ENCODE measurements at places on chromosomes 6 and 20.

- DNase-seq = no peak
These were observed 36.8 kb upstream of the MRPS18A start for GRCh38 chr6:43724354-43724753.

DNA sequence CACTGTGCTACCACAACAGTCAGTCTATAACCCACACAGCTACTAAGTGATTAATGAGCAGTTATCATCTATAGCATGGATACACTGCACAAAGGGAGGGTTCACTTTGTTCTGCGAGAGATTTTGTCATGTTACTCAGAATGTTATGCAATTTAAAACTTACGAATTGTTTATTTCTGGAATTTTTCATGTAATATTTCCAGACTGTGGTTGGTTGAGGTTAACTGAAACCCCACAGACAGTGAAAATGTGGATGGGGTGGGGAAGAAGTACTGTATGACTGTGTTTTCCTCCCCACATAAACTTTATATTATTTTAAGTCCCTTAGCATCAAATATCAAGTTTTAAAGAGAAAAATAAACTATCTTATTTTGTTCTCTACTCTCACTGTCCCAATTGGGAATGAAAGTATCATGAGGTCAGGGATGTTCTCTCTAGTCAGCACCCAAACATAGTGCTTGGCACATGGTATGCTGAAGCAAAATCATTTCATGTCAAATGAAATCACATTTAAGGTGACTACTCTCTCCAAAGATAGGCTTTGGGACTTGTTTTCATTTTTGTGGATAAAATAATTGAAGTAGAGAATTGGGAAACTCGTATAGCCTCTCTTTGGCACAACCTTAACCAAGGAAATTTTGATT, 25.4 kb downstream of the DOP1A start:
- DNase-seq = no peak

- no peak for DNase-seq
These were observed 66.9 kb upstream of the RIN2 start for GRCh38 chr20:19691125-19691524.

DNA sequence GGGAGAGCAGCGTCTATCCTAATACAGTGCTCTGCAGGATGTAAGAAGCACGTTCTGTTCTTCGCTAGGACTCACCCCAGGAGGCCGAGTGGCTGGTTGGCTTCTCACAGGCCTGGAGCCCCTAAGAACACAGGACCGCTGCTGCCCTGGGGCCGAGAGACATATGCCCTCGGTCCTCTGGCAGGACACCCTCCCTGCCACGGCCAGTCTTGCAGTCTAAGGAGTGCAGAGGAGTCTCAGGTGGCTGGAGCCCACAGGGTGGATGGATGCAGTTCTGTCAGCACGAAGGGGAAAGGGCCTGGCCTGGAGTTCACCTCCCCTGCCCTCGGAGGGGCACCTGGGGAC, 96.5 kb downstream of the SMOC2 start:
- no peak for DNase-seq

- DNase-seq = no peak
These were observed 90.7 kb upstream of the CCDC28A start for GRCh38 chr6:138682704-138683527.

DNA sequence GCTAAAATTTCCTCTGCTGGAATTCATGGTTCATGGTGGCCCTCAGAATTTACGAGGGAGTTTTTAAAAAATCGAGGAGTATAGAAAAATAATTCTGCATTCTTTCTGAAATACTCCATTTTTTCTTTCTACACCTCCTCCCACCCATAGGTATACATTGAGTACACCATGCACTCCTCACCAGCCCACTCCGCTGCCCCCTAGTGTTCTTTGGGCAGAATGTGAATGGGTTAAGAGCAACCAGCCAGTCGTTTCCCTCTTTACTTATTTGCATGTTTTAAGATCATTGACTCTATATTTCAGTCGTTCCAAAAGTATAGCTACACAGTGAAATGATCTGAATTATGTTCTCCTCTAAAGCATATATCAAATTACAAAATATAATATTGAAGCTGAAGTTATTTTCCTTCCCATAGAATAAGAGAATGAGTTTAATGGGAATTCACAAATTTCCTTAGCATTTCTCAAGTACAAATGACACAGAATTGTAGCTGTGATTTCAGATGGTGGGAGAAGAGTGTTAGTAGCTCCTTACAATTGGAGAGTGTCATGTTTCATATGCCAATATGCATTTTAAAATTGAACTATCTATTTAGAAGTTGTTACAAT, 977.7 kb upstream of the SLC35B3 start:
- no peak for DNase-seq

GRCh38 chr6:74606582-74607071, 599.2 kb downstream of the COL12A1 start:
- peak; percentile 40 for DNase-seq

DNA sequence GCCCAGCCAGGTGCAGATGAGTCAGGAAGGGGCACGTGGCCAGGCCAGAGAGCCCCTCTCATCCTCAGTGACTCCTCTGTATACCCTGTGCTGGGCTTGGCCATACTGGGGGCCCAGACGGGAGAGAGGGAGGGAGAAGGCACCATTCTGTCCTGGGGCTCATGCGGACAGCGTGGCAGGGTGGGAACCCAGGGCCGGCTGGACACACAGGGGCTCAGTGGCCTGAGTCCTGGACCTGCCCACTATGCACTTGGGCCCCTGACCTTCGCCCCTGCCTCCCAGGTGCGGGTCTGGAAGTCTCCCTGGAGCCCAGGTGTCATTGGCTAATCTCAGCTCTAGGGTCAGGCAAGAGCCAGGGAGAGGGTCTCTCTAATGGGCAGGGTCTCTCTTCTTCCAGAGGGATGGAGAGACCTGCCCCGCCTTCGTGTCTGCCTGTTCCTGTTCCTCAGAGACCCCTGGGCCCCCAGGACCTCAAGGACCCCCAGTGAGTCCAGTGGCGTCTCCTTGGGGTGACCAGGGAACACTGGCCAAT, 27.7 kb downstream of the COL20A1 start:
- DNase-seq = no peak

DNA sequence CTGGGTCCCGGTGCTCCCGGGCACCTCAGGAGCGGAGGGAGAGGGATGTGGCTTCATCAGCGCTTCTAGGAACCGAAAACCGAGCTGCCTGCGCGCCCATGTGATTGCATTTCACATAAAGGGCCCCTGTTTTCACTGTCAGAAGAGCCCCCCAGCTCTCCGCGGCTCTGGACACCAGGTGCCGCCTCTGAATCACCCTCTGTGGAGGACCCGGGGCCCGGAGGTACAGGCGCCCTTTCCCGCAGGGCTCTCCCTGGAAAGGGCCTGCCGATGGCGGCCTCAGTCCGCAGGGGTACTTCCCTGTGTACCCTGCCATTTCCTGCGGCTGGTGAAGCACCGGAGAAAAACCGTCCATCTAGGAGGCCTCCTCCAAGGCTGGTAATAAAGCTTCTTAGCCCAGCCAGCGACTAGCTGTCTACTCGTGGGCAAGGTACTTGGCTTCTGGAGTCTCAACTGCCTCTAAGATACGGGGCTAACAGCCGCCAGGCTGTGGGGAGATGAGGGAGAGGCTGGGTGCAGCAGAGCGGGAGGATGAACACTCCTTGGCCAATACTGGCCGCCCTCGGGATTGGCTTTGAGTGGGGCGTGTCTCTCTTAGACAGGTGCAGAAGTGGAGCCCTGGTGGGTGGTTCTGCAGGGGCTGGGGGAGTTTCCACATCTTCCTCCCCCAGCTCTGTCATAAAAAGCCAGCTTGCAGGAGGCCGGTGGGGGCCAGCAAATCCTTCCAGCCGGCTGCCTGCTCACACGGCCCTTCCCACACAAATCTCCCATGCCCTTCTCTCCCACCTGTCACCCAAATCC, 1.6 kb downstream of the PPP1R16B start:
- DNase-seq = no peak

DNA sequence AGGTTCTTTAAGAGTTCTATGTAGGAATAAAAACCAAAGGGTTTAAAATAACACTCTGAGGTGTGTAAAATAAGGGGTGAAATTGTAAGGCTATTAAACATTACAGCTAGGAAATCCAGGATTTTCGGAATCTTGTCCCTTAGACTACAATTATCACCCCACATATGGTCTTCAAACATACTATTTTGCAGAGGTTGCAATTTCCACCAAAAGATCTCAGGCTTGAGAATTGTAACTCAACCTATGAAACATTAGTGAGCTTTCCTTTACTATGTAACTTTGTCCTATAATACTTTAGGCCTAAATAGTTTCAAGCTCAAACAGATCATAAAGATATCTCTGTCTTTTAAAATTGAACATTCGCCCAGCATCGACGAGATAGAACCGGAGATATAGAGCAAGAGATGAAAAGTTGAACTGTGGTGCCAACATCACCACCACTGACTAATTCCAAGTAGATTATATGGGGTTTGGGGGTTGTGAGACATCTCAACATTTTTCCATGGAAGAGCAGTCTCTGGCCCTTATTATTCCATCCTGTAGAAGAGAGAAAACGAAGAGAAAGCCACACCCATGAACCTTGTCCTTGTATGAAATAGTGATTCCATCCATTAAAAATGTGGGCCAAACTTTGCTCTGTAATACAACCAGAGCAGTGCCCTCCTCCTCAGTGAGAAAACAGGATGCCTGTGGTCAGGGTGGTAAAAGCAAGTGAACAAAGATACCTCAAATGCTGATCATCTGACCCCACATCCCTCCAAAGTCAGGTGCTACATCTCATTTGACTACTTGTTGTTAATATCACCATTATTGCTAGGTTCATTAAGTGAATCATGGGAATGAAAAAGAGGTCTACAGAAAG, 284.5 kb upstream of the GJE1 start:
- no peak for DNase-seq

- no peak for DNase-seq
These were observed 26.4 kb upstream of the FAM83C start for GRCh38 chr20:35318502-35319157.

DNA sequence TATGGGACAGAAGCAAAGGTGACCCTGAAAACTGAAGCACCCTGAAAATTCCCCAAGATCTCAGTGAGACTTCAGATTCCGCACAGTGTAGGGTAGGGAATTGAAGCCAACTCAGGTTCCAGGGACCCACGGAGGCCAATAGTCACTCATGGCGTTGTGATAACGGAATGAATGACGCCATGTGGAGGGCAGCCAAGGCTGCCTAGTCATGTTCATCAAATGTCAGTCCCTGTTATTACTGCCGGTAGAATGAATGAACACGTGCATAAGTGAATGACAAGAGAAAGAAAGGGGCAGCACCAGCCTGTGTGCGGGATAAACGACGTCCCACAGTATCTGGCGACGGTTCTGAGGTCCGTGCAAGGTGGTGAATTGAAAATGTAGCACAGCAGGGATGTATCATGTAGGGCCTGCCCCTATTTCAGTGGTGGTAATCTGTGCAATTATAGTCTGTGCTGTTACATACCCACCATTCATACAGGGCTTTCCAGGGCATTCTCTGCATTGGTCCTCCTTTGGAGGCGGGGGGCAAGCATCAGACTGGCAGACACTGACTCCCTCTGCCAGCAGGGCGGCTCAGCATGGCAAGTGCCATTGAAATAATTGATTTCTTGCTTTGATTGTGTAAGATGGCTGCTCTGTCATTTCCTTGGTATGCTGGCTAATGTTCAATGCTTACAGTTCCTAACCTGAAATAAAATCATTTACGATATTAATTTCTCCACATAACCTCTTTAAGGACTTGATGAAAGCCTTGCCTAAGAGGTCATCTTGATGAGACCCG, 386.9 kb downstream of the CDH4 start:
- no peak for DNase-seq

DNA sequence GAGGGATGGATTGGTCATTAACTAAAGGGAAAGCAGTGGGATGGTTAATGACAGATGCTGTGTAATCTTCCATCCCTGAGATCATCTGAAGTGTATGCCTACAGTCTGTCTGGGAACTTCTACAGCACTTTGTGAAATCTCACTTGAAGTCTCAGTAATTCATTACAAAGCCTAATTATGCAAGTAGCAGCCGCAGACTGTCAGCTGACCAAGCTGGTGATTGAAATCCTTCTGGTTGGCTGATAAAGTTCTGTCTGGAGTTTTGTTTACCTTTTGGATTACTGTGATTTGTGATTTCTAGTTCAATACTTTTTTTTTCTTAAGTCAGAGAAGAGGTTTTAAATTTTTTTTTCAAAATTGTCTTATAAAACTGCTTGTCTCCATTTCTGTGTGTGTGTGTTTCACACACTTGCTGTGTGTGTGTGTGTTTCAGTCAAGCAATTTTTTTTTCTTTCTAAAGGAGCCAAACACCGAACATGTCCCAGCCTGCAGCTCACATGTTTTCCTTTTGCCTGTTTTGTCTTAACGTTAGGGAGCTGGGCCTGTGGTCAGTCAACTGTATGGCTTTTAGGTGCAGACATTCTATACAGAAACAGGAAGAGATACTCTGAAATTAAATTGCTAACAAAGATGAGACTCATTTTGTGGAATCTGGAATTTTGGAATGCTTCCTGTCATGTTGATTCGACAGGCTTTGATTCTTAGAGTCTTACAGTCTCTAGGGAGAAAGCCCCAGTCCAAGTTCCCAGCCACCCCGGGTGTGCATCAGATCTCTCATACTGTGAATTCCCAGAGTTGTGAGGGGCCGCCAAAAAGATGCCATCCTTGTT, 28.5 kb upstream of the ADGRF4 start:
- no peak for DNase-seq

DNA sequence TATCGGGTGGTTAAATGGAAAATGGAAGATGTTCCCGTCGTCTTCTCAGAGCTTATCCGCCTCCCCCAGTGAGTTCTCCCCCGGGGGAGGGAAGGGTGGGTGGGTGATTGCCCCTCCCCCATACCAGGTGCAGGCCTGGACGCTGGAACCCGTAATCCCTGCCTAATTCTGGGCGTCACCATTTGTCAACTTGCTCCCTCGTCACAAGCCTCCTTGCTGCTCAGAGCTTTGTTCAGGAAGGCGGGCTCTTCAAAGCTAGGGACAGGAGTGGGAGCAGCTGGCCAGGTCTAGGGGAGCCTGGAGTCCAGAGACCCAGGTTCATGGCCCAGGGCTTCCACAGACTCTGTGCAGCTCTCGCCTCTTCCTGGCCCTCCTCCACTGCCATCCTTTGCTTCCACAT, 25.6 kb downstream of the CDH22 start:
- DNase-seq = no peak

GRCh38 chr6:92132457-92132856, 1286.9 kb downstream of the EPHA7 start:
- DNase-seq = no peak

DNA sequence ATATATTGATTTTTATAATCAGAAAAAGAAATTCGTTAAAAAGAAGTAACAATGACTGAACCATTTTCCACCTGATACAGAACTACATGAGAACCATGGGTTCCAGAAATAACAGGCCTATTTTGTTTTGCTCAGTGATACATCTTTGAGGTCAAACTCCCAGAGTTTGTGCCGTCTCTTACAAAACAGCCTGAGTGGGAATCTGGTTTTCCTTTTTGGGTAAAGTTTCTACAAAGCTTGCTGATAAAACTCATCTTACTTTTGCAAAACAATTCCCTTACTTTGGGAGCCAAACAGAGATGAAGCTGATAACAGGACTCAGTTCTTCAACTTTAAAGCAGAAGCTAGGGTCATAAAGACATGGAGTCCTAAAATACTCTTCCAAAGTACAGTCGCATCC, 98.7 kb upstream of the FAM8A1 start:
- no peak for DNase-seq

All from amniotic stem cell (primary cell).